ENCODE measurements at places on chromosomes 7 and 10.

- peak; percentile 9 for DNase-seq
These were observed 256.9 kb upstream of the FZD1 start for GRCh38 chr7:91007371-91007770.

- DNase-seq: no peak
These were observed 267.2 kb downstream of the POM121L12 start for GRCh38 chr7:53302496-53303246.

DNA sequence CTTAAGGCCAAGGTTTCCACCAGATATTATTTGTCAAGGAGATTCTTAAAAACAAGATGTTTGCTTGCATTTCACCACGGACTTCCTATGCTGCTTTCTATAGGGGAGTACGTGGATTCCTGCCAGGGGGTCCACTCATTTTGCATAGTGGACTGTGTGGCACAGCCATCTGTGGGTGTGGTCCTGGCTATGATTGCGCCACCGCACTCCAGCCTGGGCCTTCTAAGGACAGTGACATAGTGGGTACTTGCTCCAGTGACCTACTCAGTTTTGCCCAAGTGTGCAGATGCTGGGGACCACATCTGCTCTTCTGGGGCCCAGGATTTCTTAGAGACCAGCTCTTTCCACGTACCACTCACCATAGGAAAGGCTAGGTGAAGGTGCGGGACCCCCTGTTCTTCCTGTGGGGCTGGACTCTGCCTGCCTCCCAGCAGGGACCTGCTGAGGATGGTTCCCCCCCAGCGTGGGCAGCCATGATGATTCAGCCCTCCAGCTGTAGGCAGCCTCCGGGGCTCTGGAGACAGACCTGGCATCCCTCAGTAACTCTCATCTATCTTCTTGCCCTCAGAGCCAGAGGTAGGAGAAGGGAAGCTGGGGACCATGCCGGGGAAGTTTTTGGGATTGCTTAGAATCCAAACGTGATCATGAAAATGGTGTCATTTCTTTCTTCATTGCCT, 42.9 kb downstream of the HK1 start:
- no peak for DNase-seq

DNA sequence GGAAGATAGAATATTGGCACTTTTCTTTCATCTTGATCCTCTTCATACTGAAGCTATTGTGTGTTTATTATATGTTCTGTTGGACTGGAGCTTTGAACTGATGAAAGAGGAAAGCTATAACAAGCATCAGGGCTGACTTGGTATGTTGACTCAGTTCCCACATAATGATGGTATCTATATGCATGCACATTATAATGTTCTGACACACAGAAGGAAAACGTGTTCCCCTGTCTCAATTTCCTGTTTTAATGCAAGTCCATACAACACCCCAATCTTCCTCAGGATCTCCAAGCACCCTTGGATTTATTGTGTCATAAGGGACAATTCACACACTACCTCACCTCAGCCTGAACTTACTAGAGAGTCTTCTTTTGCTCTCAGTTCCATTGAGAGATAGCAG, 8.3 kb upstream of the WASL start:
- DNase-seq: no peak

GRCh38 chr10:29634764-29635625, at the start of gene SVIL:
Gene SVIL, minus strand, starts transcription at chr10:29634971. Its CDS starts 79,913 bp downstream, at chr10:29555058.
- DNase-seq: peak; percentile 80

- no peak for DNase-seq
These were observed 24.6 kb upstream of the BAMBI start for GRCh38 chr10:28652703-28653102.

- DNase-seq: no peak
These were observed 194.1 kb upstream of the ZNF804B start for GRCh38 chr7:88565401-88565800.

DNA sequence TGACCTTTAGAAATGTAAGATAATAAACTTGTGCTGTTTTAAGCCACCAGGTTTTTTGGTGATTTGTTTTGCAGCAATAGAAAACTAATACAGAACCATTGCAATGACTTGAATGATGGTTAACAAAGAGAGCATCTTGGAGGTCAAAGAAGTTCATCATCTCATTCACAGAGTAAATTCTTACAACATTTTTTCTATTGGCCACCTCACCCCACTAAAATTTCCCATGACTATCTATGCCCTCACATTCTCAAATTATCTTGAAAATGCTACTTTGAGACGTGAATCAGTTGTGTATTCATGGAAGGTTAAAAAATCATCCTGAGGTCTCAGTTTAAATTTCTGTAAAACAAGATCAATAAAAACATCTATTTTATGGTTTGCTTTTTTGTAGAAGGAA, 754.2 kb downstream of the SORCS1 start:
- DNase-seq: no peak

DNA sequence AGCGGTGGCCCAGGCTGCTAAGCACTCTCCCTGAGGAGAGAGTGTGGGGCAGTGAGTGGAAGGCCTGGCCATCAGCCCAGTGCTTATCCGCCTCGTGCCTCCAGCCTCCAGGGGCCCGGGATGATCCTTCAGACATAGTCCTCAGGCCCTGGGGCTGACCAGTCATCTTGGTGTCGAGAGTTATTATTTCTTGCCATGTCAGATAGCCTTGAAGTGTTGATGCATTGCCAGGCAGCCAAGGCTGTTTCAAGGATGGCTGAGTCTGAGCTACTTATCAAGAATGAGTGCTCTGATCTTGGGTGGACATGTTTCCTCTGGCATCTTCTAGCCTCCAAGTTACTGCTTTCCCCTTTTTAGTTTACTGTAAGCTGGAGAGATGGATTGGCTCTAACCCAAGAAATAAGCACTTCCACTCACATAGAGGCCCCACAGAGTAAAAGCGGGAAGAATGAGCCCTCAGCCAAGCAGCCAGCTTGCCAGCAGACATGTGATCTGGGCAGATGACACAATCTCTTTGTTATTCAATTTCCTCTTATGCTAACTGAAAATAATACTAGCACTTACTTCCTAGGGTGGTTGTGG, 136.5 kb upstream of the NAMPT start:
- peak; percentile 96 for DNase-seq

- peak; percentile 73 for DNase-seq
These were observed 15.5 kb downstream of the SVIL start for GRCh38 chr10:29619241-29619669.

DNA sequence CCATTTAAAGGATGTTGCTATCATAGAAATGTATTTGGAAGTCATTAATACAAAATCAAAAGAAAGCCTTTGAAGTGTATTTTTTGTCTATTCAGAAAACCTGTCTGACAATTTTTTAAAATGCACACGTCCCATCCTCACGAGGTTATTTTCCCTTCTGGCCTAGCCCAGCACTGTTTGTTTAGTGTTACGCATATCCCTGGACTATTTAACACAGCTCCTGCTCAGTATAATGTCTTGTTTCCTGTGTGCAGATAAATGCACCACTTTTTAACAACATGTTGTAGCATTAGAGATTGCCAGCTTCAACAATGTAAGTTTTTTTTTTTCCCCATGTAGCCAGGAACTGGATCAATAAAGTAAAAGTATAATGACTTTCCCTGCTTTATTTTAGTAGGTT, 102.6 kb upstream of the SFMBT2 start:
- DNase-seq: no peak
